NCI-H526 treated with DMSO at 0.1 percent for 48 hours (cell line): ENCODE measurements at places on chromosomes 6 and 20.

GRCh38 chr20:46784436-46785127, 75.1 kb downstream of the SLC2A10 start:
- no peak for DNase-seq

- DNase-seq, result no peak
Observed at GRCh38 chr20:39473536-39473935, 511.4 kb downstream of the DHX35 start.

DNA sequence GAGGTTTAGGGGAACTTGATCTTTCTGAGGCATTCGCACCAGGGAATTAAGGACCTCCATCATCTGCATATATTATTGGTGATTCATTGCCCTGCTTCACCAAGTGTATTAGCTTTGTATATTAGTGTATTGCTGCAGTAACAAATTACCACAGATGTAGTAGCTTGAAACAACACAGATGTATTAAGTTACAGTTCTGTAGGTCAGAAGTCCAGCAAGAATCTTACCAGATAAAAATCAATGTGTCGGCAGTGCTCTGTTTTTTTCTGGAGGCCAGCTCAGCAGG, 65.8 kb downstream of the HMGN3 start:
- DNase-seq, result no peak

GRCh38 chr6:52571099-52571755, 5.6 kb downstream of the TRAM2 start:
- DNase-seq, result peak; percentile 63
